ENCODE measurements at places on chromosomes 6 and 20. TPM values are rescaled to one million over a fixed set of nuclear protein-coding genes. Genes with fewer than 3 reads are reported as not detected.

Gene SERAC1
- total RNA-seq: 9.8 TPM

DNA sequence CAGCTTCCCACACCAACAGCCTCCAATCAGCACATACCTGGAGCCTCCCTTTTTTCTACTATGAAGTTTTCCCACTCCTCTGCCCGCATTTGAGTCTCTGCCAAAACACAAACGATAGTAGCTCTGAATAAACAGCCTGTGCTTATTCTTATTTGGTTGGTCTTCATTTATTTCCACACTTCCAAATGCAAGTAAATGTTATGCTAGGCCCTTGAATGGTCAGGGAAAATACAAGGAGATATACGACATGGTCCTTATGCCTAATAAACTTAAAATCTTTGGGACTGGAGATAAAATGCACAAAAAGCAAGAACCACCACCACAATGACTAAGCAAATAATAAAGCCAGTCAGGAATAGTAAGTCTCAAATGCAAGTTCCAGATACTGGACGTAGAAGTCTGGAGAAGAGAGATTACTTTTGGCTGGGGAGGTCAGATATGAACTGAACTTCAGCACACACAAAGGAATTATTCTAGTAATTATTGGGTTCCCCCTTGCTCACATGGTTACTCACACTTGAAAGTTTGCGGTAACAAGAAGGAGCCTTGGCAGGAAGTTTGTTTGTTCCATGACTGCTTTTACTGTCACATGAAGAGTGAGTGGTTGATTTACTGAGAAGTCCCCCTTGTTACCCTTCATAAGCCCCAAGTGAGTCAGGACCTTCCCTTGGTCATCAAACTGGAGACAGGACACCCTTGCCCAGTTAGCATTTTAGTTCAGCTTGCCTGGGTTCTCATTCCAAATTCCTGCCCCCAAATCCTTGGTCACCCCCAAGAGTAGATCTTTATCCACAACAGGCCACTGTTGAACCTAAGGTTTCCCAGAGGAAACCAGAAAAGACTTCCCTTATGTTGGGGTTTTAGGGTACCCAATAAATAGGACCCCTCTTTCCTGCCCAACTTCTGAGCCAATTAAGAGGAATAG lies 511.2 kb upstream of the JARID2 start:
- no peak overlapping the region for H3K27ac ChIP-seq
- H3K4me3 ChIP-seq: no peak overlapping the region
- no peak for DNase-seq

Gene PRSS35
- 2.3 TPM for total RNA-seq

Gene PLN
- 5.0 TPM for total RNA-seq

DNA sequence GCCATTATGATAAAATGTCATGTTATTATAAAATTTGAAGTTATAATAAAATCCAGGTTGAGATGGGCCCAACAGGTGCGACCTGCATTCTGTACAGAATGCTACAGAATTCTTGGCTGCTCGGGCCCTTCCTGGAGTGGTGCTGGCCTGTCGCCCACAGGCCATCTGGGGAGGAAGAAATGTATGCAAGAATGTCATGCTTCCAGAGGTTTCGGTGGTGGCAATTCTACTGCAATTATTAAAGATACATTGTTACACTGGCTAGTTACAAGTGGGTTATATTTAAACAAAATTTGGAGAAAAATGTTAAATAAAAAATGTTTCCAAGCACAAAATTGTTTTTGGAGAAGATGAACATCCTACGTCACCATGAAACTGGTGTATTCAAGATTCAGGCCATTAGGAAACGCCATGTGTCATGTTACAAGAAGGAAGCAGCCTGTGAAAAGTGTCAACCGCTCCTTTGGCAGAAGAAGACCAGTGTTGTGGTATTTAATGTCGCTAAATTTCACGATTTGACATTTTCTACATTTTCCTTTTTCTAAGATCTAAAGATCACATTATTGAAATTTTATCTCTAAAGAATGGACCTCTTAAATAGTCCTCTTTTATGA lies 7.1 kb downstream of the RAMACL start:
- no peaks in the 10 kb centered on the region for H3K36me3 ChIP-seq
- H3K27ac ChIP-seq: no peak overlapping the region
- no peak overlapping the region for H3K4me3 ChIP-seq
- H3K4me1 ChIP-seq: no peaks in the 10 kb centered on the region

Gene IL17A
- total RNA-seq: not detected

Gene PAX1
- not detected for total RNA-seq

GRCh38 chr6:113458368-113459010 lies 398.7 kb upstream of the MARCKS start:
- H3K4me3 ChIP-seq: no peak overlapping the region
- H3K36me3 ChIP-seq: no peaks in the 10 kb centered on the region
- H3K4me1 ChIP-seq: peaks cover 25% of the 10 kb centered on the region
- peak; percentile 40 for DNase-seq
- no peaks in the 10 kb centered on the region for H3K27me3 ChIP-seq

Gene HLA-DPB1
- 14.4 TPM for total RNA-seq

Gene TGM2
- total RNA-seq: 3.2 TPM

- no peak for DNase-seq
- no peaks in the 10 kb centered on the region for H3K36me3 ChIP-seq
- no peaks in the 10 kb centered on the region for H3K27me3 ChIP-seq
- H3K4me1 ChIP-seq: no peaks in the 10 kb centered on the region
- no peak overlapping the region for H3K27ac ChIP-seq
Observed at GRCh38 chr6:15681946-15682345, 19.1 kb upstream of the DTNBP1 start.

Gene LRRN4
- total RNA-seq: 0.43 TPM

All from testis (tissue), 5 donors.